Right lobe of liver (tissue), 6 donors: ENCODE measurements at places on chromosomes 12 and 14.

DNA sequence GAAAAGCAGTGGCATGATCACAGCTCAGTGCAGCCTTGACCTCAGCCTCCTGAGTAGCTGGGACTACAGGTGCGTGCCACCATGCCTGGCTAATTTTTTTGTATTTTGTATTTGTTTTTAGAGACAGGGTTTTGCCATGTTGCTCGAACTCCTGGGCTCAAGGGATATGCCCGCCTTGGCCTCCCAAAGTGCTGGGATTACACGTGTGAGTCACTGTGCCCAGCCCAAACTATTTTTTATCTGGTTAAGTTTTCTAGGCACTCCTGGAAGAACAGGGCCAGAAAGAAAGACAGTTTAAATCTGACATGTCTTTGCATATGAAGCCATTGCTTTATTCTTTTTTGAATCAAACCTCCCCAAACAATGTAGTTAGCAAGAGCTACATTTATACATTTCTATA is 27.5 kb upstream of the PTGR2 start:
- DNase-seq: no peak

DNA sequence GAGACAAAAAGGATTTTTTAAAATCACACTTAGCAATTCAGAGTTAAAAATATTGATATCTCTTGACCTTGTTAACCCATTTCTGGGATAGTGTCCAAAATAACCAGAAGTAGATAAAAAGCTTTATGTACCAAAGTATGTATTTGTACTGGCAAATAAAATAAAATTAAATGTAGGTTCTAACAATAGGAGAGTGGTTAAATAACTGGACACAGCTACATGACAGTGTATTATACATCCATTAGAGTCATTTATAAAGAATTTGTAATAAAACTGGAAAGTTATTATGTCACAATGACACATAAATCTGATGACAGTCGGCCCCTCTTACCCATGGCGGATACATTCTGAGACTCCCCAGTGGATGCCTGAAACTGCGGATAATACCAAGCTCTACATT is 34.0 kb downstream of the BMAL2 start:
- DNase-seq: no peak

DNA sequence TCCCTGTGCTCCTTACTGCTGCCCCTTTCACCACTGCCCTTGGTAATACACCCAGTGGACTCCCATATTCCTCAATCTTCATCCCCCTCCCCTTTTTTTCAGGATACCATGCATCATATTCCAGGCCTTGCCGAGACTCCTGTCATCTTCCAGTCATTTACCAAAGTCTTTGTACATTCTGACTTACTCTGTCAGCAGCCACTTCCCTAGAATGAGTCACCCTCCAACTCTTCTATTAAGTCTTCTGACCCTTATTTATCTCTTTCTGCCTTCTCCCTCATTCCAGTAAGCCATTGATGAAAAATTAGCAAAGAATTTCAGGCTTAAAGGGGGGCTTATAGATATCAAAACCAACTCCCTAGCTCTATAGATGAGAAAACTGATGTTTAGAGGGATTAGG is 128.0 kb downstream of the STXBP6 start:
- no peak for DNase-seq

DNA sequence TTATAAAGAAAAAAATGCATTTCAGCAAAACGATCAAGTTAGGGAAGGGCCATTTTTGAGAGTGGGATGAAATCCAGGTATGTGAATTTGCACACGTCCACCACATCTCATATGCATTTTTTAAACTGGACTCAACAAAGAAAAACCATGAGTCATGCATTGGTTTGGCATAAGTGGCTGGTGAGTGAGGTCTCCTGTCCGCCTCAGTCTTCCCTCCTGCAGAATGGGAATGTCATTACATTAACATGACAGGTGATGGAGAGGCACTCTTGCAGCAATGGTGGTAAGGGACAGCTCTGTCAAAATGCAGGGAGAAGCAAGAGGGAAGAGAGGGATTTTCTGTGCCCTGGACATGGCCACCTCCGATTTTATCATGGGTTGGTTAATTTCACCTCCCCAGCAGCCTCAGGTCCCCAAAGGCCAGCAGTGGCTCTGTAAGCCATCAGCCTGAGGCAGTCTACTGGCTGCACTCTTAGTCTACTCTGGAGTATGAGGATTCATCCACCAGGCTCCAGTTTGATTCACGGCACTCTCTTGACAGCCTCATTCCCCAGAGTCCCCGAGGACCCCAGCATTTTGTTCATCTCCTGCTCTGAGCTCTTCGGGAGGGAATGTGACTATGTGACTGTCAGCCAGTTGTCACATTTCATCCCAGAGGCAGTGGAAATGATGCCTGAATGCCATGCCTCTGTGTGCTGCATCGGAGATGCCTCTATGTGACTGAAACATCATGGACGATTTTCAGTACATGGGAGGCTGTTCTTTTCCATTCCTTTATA is 17.1 kb upstream of the PWP1 start:
- no peak for DNase-seq

DNA sequence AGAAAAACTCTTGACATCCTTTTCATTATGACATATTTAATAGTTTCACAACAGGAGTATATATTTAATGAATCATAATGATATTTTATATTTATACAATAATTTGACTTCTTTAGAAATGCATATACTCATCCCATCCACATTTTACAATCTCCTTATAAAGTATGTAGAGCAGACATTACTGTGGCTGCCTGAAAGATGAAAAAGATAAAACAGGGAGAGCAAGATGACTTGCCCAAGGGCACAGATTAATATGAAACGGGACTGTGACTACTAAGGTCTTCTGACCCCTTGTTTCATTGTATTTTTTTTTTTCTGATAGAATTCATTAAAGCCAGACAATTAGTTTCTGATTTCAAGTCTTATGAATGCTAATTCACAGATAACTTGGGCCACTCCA is 293.6 kb downstream of the SOX5 start:
- no peak for DNase-seq

GRCh38 chr14:62532181-62532580 is 513.1 kb downstream of the KCNH5 start:
- no peak for DNase-seq
